ENCODE measurements at places on chromosomes 1 and 21. TPM values are rescaled to one million over a fixed set of nuclear protein-coding genes. Genes with fewer than 3 reads are reported as not detected.

Gene WDR64
- total RNA-seq, result not detected

GRCh38 chr1:10606064-10606463, 131.3 kb downstream of the PEX14 start:
- no peaks in the 10 kb centered on the region for H3K36me3 ChIP-seq
- no peak overlapping the region for H3K4me3 ChIP-seq
- no peaks in the 10 kb centered on the region for H3K27me3 ChIP-seq
- no peaks in the 10 kb centered on the region for H3K4me1 ChIP-seq

Gene RGS8
- total RNA-seq, result not detected

Gene AKR7A3
- total RNA-seq, result 6.2 TPM

- DNase-seq, result no peak
- H3K4me1 ChIP-seq, result peaks cover 5% of the 10 kb centered on the region
- no peak overlapping the region for H3K27ac ChIP-seq
Measured at GRCh38 chr1:168443356-168443755, 100.4 kb downstream of the XCL2 start.

GRCh38 chr1:59901770-59902388, 24.7 kb downstream of the CYP2J2 start:
- H3K27me3 ChIP-seq, result no peaks in the 10 kb centered on the region
- no peak for DNase-seq
- H3K4me3 ChIP-seq, result no peak overlapping the region
- no peaks in the 10 kb centered on the region for H3K36me3 ChIP-seq
- H3K4me1 ChIP-seq, result no peaks in the 10 kb centered on the region
- no peak overlapping the region for H3K27ac ChIP-seq

DNA sequence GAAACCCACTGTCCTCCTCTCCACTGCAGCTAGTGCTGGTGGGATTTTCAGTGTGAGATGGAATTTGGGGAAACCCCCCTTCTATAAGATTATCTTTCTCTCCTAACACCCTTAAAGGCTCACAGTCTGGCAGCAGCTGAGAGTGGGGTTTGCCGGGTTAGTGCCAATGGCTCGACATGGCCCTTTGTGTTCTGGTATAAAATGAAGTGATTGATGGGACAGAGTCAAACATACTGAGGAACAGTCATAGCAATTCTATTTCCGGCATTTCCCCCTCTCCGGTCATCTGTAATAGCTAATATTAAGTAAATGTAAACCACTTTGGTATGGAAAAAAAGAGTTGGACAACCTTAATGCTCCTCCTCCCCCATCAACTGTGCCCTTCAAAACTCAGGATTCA, 37.6 kb downstream of the TFF3 start:
- H3K27ac ChIP-seq, result no peak overlapping the region
- H3K36me3 ChIP-seq, result no peaks in the 10 kb centered on the region
- no peak for DNase-seq
- no peaks in the 10 kb centered on the region for H3K27me3 ChIP-seq

- DNase-seq, result no peak
- H3K36me3 ChIP-seq, result no peaks in the 10 kb centered on the region
- H3K4me1 ChIP-seq, result no peaks in the 10 kb centered on the region
- no peak overlapping the region for H3K4me3 ChIP-seq
- H3K27ac ChIP-seq, result no peak overlapping the region
Measured at GRCh38 chr1:203495845-203496244, 1.9 kb downstream of the OPTC start.

- H3K4me1 ChIP-seq, result peaks cover 12% of the 10 kb centered on the region
- no peak overlapping the region for H3K4me3 ChIP-seq
- no peak for DNase-seq
- H3K36me3 ChIP-seq, result no peaks in the 10 kb centered on the region
- H3K27me3 ChIP-seq, result no peaks in the 10 kb centered on the region
Measured at GRCh38 chr1:9447215-9447960, 91.9 kb upstream of the SLC25A33 start.

Gene GOLT1A
- total RNA-seq, result 8.9 TPM

DNA sequence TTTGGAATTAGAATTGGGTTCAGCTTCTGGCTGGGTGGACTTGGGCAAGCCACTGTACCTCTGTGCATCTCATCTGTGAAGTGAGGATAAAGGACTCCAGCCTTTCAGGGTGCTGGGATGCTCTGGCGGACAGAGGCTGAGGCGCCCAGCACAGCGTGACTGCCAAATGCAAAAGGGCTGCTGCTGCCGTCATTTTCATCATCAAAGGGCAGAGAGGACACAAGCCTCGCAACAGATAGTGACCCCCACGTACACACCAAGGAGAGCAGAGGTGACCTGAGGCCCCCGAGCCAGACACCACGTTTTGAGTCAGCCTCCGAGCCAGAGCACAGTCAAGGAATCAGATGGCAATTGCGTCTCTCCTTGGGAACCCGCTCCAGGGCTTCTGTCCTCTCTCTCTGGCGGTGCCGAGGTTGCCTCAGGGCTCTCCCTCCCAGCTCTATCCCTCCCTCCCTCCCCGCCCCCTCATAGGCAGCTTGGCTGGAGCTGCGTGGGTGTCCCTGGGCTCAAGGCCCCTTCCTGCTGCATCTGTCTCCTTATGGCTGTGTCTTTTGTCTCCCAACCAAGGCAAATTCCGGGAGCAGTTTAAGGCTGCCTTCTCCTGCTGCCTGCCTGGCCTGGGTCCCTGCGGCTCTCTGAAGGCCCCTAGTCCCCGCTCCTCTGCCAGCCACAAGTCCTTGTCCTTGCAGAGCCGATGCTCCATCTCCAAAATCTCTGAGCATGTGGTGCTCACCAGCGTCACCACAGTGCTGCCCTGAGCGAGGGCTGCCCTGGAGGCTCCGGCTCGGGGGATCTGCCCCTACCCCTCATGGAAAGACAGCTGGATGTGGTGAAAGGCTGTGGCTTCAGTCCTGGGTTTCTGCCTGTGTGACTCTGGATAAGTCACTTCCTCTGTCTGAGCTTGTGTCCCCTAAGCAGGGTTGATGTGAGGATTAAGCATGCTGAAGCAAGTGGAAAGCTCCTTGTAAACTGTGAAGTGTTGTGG, 9.0 kb downstream of the HCRTR1 start:
- no peak for DNase-seq
- H3K4me3 ChIP-seq, result no peak overlapping the region
